ENCODE measurements at places on chromosomes 6 and 20. TPM values are rescaled to one million over a fixed set of nuclear protein-coding genes. Genes with fewer than 3 reads are reported as not detected.
A peak's percentile ranks its signal among the peaks of the same experiment; 100 is the strongest.

DNA sequence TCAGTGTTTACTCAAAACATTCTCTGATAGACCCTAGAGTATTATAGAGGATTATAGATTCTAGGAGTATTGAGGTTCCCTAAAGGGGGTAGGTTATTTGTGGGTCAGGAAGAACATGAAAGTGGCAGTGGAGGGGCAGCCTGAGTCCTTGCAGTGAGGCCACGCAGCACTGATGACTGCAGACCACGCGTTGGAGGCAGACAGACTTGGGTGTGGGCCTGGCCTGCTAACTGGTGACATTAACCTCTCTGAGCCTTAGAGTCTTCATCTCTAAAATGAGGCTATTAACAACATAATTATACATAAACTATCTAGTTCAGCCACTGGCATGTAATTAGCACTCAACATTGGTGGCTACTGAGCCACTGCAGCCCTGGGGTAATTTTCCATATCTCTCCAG lies 16.1 kb downstream of the MTCL3 start:
- H3K27me3 ChIP-seq, result no peaks in the 10 kb centered on the region
- DNase-seq, result no peak
- no peak overlapping the region for H3K27ac ChIP-seq
- H3K36me3 ChIP-seq, result no peaks in the 10 kb centered on the region
- H3K4me1 ChIP-seq, result no peaks in the 10 kb centered on the region
- no peak overlapping the region for H3K4me3 ChIP-seq

GRCh38 chr6:149723771-149724417 lies 6.0 kb upstream of the LATS1 start:
- H3K4me3 ChIP-seq, result no peak overlapping the region
- peaks cover 60% of the 10 kb centered on the region for H3K36me3 ChIP-seq
- DNase-seq, result peak; percentile 89
- H3K27me3 ChIP-seq, result no peaks in the 10 kb centered on the region

Gene CD109
- 0.18 TPM for total RNA-seq

DNA sequence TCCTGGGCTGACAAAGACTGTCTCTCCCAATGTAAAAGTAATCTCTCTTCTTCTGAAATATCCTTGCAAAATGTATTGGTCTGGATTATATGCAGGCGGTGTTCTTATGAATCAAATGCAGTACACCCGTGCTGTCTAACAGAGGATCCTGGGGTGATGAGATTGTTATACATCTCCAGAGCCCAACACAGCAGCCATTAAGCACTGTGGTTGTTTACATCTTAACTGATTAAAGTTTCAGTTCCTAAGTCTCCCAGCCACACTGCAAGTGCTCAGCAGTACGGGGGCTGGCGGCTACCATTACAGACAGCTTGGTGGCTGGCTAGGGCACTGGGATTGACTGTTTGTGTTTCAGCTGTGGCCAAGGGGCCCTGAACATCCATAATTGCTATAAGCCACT lies 7.0 kb downstream of the UNC93A start:
- H3K4me3 ChIP-seq, result no peak overlapping the region
- DNase-seq, result no peak
- H3K36me3 ChIP-seq, result no peaks in the 10 kb centered on the region
- H3K4me1 ChIP-seq, result no peaks in the 10 kb centered on the region
- H3K27me3 ChIP-seq, result peaks cover 29% of the 10 kb centered on the region
- no peak overlapping the region for H3K27ac ChIP-seq

Gene VPS16
- 24.7 TPM for total RNA-seq

Gene WFDC12
- not detected for total RNA-seq

DNA sequence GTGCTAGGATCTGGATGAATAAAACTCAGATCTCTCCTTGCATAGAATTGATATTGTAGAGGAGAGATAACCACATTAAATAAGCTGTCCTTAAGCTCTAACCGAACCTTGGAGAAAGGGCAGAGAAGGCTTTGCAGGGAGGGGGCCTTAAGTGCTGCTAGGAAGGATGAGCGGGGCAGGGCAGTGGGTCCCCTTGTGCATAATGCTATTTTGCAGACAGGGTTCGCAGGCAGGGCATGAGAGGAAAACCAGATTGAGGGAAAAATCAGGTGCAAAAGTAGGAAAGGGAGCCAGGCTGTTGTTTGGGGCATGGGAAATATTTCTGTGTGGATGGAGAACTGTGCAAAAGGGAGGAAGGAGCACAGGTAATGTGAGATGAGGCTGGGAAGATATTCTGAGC lies 383.0 kb upstream of the JARID2 start:
- H3K27ac ChIP-seq, result no peak overlapping the region
- no peak overlapping the region for H3K4me3 ChIP-seq
- peaks cover 31% of the 10 kb centered on the region for H3K4me1 ChIP-seq
- no peaks in the 10 kb centered on the region for H3K27me3 ChIP-seq

Gene SLC22A7
- not detected for total RNA-seq

- peaks cover 14% of the 10 kb centered on the region for H3K27me3 ChIP-seq
- H3K27ac ChIP-seq, result no peak overlapping the region
- no peak for DNase-seq
- H3K36me3 ChIP-seq, result no peaks in the 10 kb centered on the region
- H3K4me3 ChIP-seq, result no peak overlapping the region
- H3K4me1 ChIP-seq, result no peaks in the 10 kb centered on the region
Observed at GRCh38 chr6:136076496-136076895, 173.6 kb downstream of the MTFR2 start.

Gene GINS1
- 31.8 TPM for total RNA-seq

Gene FNDC11
- 0.89 TPM for total RNA-seq

- no peak for DNase-seq
- no peaks in the 10 kb centered on the region for H3K36me3 ChIP-seq
- H3K4me1 ChIP-seq, result no peaks in the 10 kb centered on the region
- H3K27ac ChIP-seq, result no peak overlapping the region
- H3K4me3 ChIP-seq, result no peak overlapping the region
- H3K27me3 ChIP-seq, result no peaks in the 10 kb centered on the region
Observed at GRCh38 chr6:107246972-107247615, 131.8 kb upstream of the BEND3 start.

DNA sequence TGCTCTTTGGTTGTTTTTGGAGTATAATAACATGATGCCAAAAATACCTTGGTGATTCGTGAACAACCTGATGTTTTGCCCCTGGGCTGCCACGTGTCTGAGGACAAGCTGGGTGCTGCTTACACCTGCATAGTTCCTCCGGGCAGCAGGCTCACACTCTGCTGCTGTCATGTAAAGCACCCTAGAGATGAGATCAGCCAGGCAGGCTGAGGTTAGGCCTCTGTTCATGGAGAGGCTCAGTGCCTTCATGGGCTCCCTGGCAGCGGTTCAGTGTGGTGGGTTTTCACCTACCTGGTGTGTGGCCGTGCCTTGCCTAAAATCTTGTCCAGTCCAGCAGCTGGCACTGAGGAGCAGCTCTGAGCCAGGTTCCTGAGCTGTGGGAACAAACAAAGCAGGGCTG lies 60.1 kb upstream of the TAGAP start:
- no peak for DNase-seq
- no peak overlapping the region for H3K27ac ChIP-seq
- no peaks in the 10 kb centered on the region for H3K36me3 ChIP-seq
- peaks cover 10% of the 10 kb centered on the region for H3K4me1 ChIP-seq
- no peak overlapping the region for H3K4me3 ChIP-seq
- peaks cover 53% of the 10 kb centered on the region for H3K27me3 ChIP-seq

DNA sequence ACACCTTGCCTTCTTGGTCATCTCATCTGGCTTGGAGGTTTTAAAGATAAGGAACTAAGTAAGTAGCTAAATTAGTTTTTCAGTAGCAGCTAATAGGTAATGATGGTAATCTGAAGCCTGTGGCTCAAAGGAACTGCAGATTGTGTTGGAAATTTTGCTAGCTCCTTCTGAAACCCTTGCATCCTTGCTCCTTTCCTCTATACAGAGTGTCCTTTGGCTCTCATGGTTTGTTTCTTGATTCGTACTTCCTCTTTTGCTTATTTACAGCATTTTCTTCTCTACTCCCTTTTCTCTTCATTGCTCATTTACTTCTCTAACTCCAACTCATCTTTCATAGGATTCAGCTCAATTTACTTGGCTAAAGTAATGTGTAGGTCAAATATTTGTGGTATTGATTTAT lies 19.0 kb downstream of the LRRC1 start:
- no peak overlapping the region for H3K4me3 ChIP-seq
- no peaks in the 10 kb centered on the region for H3K36me3 ChIP-seq
- no peak overlapping the region for H3K27ac ChIP-seq
- DNase-seq, result no peak

Gene TCF21
- total RNA-seq, result not detected

DNA sequence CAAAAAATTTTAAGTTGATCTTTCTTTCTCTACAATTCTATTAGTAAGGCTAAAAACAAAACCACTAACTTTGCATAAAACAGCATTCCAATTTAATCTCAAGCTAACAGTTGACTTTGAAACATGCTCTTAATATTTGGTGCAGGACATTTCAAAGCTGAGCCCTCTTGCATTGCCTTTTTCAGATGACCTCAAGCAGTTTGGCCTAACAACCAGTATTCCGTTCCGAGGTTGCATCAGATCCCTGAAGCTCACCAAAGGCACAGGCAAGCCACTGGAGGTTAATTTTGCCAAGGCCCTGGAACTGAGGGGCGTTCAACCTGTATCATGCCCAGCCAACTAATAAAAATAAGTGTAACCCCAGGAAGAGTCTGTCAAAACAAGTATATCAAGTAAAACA lies 194.0 kb downstream of the ARHGAP18 start:
- H3K4me1 ChIP-seq, result no peaks in the 10 kb centered on the region
- H3K36me3 ChIP-seq, result no peaks in the 10 kb centered on the region
- DNase-seq, result no peak
- no peaks in the 10 kb centered on the region for H3K27me3 ChIP-seq
- H3K27ac ChIP-seq, result no peak overlapping the region
